Cardiac muscle cell (in vitro differentiated cells and primary cell): ENCODE measurements at places on chromosomes 5 and 9.
A peak's percentile ranks its signal among the peaks of the same experiment; 100 is the strongest.

DNA sequence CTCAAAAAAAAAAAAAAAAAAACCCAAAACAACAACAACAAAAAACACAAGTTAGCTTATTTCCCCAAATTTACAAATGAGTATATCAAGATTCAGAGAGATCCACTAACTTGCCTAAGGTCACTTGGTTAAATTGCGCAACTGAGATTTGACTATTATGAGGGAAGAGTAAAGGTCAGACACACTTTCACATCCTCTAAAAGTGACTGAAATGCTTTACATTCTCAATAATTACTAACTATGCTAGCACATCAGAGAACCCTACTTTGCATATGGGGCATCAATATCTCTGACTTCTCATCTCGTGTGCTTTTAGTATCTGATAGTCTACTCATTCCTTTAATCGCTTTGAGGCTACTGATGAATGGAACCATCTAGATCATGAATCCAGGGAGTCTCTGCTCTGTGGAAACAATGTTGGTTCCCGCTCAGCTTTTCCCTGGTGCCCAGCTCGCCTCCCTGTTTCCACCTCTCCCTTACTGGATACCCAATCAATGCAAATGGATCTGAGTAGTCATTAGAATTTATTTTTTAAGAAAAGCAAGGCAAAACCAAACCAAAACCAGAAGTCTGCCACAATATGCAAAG lies 182.1 kb upstream of the TRIM32 start:
- DNase-seq = no peak

DNA sequence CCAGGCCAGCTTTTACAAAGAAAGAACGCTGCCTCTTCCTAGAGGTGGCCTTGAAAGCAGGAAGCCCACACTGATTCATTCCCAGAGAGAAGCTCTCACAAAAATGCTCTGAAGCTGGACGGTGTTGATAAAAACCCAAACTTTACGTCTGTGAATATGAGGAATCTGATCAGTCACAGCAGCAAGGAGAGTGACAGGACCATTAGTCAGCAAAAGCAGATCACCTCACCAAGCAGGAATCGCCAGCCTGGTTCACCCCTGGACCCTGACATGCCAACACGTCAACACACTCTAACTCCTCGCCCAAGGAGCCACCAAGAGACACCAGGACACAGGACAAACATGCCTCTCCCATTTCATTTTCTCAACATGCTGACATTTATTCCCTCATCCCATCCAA lies 70.6 kb upstream of the ZNF622 start:
- no peak for DNase-seq

GRCh38 chr5:124454081-124454480 lies 292.4 kb downstream of the ZNF608 start:
- no peak for DNase-seq

DNA sequence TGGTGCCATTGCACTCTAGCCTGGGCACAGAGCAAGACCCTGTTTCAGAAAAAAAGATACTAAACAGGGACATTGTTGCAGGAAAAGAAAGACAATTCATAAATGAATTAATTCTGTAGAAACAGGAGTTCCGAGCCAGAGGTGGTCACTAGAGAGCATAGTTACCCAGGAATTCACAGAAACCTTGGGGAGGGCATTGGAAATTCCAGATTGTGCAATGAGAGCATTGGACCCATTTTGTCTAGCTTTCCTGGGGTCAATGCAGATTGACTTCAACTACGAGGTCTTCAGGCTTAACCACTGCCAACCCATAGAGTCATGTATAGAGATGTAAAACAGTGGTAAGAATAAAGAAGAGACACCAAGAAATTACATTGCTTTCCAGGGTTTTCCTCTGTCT lies 63.1 kb downstream of the ABHD17B start:
- no peak for DNase-seq

DNA sequence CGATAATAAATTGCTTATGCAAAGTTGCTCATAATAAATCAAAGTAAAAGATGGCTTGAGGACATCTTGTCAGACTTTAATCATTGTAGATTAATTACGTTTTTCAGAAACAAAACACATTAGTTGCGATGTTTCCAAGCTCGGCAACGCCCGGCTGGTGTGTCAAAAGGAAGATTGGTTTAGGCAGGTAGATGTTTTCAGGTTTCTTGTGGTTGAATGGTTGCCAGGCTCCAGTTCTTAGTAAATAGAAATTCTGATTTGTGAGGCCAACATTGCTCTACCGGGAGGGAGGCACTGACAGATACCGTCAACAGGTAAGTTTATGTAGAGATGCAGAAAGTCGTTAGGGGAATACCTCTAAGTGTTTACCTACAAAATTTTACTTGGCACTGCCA lies 280.3 kb downstream of the NPR3 start:
- DNase-seq = no peak

DNA sequence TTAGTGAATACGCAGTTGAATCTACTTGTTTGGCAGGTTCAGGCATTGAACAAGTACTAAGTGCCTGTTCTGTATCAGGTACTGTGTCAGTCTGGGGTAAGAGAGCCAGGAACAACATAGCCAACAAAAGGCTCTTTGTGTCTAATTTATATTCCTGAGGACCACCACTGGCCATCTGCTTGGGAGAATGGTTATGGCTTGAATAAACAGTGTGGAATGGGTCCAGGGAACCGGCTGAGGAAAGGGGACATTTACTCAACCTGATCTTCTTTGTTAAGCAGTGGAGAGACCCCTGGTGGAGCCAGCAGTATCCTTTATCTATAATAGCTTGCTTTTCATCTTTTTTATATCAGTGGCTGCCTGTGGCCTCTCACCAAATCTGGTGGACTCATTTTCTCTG lies 38.6 kb downstream of the EXOSC2 start:
- no peak for DNase-seq

- DNase-seq = no peak
Observed at GRCh38 chr5:65749956-65750355, 28.0 kb downstream of the NLN start.

DNA sequence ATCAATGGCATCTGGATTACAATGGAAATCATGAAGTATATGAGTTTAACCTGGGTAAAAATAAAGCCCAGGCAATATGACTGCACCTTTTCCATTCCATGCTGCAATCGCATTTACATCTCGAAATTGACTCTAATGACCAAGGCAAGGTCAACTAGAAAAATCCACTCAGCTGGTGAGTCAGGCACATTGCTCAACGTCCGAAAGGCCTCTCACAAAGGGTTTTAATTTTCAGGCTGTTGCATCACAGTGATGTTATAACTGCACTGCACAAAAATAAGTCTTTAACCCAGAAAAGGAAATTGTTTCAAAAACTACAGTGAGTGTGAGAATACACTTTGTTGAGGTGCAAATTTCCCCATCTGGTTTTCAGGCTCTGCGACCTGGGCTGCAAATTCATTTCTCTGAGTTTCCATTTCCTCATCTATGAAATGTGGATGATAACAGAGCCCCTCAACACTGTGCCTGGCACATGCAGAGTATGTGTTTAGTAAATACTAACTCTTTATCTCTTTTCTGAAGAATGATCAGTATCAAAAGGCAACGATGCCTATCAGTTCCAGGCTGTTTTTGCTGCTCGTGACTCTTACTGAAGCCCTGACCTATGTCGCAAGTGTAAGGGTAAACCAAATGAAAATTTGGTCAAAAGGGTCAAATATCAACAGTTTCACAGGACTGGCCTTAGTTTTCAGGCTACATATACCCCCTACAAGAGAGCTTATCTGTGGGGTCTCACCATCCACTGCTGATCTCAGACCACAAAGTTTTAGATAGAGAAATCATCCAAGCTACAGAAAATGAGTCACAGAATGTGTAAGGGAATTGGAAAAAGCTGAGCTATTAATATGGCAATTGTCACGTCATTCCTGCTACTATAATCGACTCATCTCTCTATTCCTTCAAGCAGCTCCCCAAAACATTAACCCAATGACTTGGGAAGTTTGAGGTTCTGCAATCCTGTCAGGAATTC lies 4.1 kb downstream of the NFIL3 start:
- DNase-seq = no peak

- peak; percentile 87 for DNase-seq
Observed at GRCh38 chr5:142356716-142357468, 32.1 kb upstream of the SPRY4 start.

DNA sequence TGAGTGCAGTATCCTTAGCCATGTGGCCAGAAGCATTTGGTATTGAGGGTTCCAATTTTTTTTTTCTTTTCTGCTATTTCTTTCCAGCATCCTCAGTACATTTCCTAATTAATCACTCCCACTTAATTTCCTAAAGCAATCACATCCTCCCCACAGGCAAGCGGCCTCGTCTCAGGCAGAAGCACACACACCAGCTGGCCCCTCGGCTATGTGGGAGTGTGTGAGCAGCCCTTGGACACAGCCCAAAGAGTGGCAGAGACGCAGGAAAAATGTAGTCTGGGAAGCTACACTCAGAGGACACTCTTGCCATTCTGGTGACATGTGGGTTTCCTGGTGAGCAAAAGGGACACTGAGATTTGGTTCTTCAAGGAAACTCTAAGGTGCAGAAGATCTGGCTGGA lies 20.7 kb downstream of the SLIT3 start:
- DNase-seq = peak; percentile 55

GRCh38 chr5:65120371-65120967 lies 351.7 kb downstream of the CWC27 start:
- no peak for DNase-seq

DNA sequence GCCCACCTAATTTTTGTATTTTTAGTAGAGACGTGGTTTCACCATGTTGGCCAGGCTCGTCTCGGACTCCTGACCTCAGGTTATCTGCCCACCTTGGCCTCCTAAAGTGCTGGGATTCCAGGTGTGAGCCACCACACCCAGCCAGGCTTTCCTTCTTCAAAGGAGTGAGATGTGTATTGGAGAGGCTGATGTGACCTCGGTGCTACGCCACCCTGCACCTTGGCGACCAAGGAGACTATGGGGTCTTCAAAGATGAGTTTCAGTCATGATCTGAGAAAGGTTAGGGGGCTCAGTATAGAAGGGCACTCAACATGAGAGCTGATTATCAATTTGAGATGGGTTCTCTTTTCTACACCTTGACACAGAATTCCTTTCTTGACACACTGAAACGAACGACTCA lies 284.2 kb upstream of the WWC1 start:
- DNase-seq = no peak

DNA sequence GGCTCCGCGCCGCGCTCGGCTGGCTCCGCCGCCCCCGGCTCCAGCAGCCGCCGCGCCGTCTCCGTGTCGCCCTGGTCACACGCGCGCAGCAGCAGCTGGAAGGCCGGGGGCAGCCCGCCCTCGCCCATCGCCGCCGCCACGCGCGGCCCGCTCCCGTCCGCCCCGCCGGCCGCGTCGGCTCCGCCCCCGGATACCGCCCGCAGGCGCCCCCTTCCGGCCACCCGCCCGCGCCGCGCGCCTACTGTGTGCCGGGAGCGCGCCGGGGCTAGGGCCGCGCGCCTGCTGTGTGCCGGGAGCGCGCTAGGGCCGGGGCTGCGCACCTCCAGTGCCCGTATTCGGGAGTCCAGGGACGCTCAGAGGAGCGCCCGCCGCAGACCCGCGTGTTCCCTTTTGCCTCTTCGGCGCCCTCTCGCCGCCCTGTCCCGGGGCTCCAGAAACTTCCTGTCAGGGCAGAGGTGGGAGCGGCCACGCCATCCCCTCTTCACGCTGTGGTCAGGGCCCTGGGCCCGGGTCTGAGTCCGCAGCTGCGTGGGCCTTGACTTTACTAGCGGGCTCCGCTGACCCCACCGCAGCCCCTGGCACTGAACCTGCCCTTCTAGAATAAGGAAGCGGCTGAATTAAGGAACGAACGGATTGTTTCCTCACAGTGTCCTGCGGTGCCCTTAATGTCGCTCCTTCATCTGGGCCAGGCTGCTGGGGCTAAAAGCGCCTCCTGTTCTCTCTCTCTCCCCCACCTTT lies at the start of gene ANKS6:
Gene ANKS6 (minus strand): TSS at position 192 of the 738 bp plus-strand sequence. CDS start 64 bp downstream, at position 128.
- DNase-seq = peak; percentile 90

DNA sequence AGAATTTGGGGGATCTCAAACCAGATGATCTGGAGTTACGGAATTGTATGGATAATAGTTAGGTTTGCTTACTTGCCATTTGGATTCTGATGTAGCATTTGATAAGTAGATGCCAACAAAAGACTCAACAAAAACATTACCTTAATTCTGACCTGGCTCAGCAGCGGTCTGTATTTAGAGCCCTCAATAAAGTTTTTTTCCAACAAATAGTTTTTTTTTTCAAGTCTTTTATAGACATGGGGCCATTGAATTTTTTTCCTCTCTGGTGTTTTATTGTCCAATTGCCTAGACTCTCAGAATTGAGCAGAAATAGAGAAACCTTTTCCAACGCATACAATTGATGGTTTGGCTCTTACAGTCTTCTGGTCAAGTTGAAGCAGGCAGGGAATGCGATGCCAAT lies 192.8 kb upstream of the GAS1 start:
- no peak for DNase-seq

GRCh38 chr5:78726571-78726970 lies 78.0 kb upstream of the LHFPL2 start:
- no peak for DNase-seq

- DNase-seq = peak; percentile 24
Observed at GRCh38 chr9:137217276-137218211, 4.5 kb downstream of the RNF208 start.

DNA sequence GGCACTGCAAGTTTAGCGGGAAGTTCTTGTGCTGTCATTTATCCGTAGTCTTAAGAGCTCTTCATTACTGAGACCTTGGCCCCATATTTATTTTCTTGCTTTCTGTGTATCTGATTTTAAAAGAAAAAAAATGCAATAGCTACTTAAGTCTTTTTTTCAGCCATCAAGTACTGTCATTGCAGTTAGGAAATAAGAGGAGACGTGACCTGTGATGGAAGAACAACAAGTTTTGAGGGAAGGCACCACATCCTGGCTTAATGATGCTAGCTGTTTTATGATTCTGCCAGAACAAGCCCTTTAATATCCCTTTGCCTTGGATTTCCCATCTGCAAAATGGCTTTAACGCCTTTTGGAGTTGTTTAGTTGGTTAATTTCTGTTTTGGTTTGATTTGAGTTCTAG lies 3.8 kb downstream of the RGMB start:
- no peak for DNase-seq

DNA sequence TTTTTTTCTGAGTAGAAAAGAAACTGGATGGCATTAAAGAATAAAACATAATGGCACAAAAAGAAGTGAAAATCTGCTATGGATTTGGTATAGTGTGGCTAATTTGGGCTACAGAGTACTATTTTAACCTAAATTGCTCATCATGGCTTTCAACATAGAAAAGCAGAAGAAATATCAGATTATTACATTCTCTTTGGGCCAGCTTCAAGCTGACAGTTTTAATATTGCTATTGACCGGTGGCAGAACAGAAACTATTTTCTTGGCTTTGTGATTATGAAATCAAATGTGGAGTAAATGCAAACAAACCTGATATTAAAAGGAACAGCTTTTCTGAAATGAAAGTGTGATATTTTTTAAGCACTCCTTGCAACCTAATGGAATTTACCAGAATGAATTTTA lies 301.5 kb downstream of the EPB41L4A start:
- DNase-seq = no peak

GRCh38 chr9:130225071-130225470 lies 40.5 kb upstream of the HMCN2 start:
- no peak for DNase-seq
